Kidney glomerular epithelial cell (primary cell): ENCODE measurements at places on chromosomes 1 and 21.

GRCh38 chr1:160579216-160579701, at the start of gene CD84:
Gene CD84 (minus strand): TSS chr1:160579496. CDS start chr1:160579437, 59 bp downstream.
- no peak for DNase-seq

GRCh38 chr1:1756661-1757421, 21.4 kb downstream of the NADK start:
- DNase-seq = no peak

DNA sequence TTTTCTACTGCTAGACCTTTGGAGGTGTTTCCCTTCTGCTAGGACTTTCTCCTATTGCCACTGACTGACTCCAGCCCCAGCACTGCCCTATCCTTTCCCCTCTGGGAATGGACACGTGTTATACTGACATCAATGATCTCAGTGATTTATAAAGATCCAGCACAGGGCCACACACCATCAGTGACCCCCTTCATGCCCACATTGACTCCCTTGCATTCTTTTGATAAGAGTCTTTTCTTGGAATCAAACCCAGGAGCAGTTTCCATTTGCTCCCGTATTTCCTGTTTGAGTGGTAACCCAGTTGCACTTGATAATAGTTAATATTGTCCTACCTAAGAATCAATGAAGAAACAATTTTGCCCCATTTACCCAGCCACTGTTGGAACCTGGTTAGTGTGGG, 501.0 kb upstream of the USP24 start:
- peak; percentile 63 for DNase-seq

DNA sequence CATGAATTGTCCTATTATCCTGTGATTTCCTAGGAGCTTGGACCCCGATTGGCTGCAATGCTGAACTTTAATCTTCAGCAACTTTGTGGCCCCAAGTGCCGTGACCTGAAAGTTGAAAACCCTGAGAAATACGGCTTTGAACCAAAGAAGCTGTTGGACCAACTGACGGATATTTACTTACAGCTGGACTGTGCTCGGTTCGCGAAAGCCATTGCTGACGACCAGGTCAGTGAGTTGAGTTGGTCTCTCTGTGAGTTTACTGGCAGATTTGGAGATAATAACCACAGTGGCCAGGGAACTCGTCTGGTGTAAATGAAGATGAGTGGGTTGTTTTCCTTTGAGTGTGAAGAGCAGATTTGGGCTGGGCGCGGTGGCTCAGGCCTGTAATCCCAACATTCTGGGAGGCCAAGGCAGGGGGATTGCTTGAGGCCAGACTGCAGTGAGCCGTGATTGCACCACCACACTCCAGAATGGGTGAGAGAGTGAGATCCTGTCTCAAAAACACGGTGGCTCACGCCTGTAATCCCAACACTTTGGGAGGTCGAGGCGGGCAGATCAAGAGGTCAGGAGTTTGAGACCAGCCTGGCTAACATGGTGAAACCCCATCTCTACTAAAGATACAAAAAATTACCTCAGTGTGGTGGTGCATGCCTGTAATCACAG, 39.1 kb upstream of the KIF1B start:
- no peak for DNase-seq

DNA sequence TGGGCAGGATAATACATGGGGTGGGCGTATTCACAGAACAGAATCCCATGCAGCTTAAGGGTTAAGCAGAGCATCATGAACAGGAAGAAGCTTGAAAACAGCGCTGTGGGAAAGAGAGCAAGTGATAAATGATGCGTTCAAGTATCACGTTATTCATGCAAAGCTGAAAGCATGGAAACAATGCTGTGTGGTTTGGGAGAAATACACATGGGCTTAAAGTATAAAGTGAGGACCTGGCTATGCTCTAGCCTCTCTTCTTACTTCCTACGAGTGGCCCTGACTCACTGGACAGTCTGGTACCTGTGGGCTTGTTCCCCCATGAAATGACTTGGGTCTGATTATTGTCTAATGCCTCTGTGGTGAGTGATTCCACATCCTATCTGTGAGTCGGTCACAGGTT, 25.7 kb downstream of the TMPRSS2 start:
- peak; percentile 51 for DNase-seq

- DNase-seq = no peak
Measured at GRCh38 chr1:27435566-27436203, 43.3 kb downstream of the GPR3 start.

DNA sequence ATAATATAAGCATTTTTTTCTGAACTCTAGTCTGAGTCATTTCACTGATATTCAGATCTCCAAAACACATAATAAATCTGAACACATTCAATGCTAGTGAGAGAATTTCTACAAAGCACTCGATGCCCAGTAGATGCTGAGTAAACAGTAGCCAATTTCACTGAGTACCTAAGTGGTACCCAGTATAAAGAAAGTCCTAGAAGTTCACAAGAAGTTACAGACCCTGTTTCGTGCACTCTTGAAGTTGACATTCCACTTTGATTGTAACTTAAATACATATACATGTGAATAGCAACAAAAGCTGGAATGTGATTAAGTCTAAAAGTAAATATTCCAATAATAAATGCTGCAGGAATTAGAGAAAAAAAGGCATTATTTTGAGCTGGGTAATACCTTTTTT, 33.2 kb upstream of the RGS2 start:
- no peak for DNase-seq

DNA sequence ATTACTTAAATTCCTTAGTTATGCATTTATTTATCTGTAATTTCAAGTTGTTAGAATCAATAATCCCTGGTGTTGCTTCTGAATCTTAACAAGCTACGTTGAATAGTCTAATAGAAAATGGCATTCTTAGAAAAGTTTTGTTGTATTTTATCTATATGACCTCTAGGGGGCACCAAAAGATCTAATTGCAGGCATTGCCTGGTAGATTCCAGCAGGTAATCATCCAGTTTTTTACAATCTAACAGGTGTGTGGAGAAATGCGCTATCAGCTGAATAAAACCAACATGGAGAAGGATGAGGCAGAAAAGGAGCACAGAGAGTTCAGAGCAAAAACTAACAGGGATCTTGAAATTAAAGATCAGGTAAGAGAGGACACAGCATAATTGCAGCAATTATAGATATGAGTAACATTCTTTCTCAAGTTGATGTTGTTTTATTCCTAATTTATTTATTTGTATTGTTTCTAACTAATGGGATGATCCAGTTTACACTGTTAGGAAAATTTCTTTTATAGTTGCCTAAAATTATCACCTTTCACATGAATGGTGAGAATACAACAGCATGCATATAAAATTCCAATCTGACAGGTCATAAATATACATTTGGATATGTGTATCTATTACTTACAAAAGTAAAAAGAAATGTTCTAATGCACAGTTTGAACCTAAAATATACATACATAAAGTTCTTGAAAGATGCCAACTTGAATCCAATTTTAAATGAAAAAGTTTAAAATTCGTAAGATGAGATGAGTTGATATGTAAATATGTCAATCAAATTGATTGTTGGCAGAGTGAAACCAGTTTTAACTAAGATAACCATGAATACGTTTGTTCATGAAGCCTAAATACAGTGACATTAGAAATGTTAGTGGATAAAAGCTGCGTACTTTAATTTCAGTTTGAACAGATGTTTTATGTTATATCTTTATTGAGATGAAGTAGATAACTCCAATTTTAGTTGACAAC, 88.4 kb downstream of the SDCCAG8 start:
- DNase-seq = peak; percentile 52

DNA sequence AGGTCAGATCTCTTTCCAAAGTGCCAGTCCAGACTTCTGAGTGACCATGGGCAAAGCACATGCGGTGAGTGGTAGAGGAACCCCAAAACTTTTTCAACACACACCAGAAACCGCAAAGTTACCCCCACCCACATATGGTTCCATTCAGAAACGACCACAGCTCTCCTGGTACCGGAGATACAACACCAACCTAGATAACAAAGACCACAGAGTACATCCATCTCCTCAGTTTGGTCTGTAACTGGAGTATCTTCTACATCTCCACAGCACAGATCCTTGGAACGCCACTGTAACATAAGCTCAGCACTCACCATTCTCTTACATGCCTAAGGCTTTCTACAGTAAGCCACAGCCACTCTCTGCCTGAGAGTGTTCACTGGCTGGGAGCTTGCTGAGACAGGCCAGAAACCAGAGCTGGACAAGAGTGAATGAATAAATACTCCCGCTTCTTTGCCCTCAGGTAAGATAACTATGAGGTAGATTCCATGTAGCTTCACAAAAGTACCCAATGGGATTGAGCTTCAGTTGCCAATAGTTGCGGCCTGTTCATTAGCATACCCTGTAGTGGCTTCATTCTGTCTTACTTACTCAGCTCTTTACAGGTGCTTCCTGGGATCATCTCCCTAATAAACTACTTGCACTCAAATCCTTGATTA, 81.8 kb downstream of the SMYD3 start:
- no peak for DNase-seq

DNA sequence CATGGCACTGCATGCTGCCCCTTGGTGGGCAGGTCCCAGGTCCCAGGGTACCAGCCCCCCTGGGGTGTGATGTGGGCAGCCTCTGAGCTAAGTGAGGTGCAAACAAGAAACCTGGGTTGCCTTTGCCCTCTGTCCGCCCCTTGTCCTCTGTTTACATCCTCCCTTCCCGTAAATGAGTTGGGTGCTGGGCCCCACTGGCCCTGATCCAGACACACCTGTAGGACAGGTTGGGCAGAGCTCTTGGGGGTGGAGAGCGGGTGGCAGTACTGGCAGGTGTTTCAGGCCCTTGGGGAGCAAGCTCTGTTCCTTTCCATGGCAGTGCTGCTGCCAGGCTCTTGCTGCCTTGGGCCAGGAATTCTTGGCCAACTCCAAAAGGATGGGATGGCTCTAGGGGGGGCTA, 35.8 kb downstream of the ELF3 start:
- DNase-seq = no peak

DNA sequence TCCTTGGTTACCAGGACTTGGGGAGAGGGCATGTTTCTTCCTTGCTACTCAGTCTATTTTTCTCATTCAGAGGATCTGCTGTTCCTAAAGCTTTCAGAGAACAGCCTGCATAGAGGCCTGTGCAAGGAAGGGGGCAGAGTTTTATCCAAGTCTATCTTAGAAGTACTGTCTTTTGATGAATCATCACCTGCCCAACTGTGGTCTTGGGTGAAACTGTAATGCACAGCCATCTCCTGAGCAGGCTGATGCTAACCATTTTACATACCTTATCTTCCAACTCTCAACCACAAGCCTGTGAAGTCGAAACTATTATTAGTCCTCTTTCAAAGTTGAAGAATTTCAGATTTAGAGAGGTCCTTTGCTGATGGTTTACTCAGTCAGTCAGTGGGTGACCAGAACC, 368.0 kb downstream of the HHAT start:
- no peak for DNase-seq

- DNase-seq = no peak
Measured at GRCh38 chr1:184422490-184423233, 35.8 kb downstream of the C1orf21 start.

- DNase-seq = peak; percentile 40
Measured at GRCh38 chr1:151846062-151846568, 6.5 kb upstream of the C2CD4D start.

GRCh38 chr1:85244271-85245061, 15.0 kb downstream of the C1orf52 start:
- DNase-seq = peak; percentile 19

DNA sequence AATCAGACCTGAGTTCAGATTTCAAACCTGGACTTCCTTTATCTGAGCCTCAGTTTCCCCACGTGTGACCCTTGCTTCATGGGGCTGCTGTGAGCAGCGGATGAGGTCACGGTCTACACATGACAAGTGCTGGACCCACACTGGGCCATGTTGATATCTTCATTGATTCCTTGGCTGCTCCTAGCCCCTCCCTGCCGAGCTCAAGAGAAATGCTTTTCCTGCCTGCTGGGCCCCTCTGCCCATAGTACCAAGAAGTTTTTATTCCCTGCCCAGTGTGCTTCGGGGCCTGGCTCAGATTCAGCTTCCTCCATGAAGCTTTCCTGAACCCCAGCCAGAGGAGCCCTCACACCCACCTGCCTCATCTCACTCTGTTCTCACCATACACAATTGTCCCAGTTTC, 181.6 kb downstream of the PTPRU start:
- DNase-seq = no peak

- DNase-seq = no peak
Measured at GRCh38 chr1:41391834-41392527, 30.7 kb downstream of the FOXO6 start.

DNA sequence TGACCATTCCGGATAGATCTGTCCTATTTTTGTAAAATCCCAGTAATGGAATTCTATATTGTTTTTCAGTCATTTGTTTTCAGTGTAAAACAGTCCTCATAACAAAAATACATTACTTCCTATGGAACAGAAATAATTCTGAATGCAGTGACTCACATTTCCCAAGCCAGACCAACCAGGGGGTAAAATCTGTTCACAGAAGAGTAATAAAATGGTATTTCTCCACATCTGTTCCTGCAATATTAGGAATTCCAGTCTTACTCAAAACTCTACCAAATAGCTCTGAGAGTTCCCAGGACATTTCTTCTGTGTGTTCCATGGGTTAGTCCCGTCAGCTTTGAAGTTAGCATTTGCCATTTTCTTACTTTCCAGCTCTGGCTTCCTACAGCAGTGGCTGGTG, 2.6 kb upstream of the DDR2 start:
- DNase-seq = no peak
